Uterus (tissue), 4 donors: ENCODE measurements at places on chromosomes 16 and 17. TPM values are rescaled to one million over a fixed set of nuclear protein-coding genes. Genes with fewer than 3 reads are reported as not detected.

DNA sequence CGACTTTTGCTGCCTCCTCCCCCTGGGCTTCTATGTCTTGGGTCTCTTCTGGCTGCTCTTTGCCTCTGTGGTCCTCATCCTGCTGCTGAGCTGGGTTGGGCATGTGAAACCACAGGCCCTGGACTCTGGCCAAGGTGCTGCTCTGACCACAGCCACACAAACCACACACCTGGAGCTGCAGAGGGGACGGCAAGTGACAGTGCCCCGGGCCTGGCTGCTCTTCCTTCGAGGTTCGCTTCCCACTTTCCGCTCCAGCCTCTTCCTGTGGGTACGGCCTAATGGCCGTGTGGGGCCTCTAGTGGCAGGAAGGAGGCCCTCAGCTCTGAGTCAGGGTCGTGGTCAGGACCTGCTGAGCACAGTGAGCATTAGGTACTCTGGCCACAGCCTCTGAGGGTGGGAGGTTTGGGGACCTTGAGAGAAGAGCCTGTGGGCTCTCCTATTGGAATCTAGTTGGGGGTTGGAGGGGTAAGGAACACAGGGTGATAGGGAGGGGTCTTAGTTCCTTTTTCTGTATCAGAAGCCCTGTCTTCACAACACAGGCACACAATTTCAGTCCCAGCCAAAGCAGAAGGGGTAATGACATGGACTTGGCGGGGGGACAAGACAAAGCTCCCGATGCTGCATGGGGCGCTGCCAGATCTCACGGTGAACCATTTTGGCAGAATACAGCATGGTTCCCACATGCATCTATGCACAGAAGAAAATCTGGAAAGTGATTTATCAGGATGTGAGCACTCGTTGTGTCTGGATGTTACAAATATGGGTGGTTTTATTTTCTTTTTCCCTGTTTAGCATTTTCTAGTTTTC, 2.3 kb downstream of the GP1BA start:
- H3K4me3 ChIP-seq = no peak overlapping the region
- H3K4me1 ChIP-seq = peaks cover 8% of the 10 kb centered on the region
- no peak overlapping the region for H3K27ac ChIP-seq
- H3K36me3 ChIP-seq = no peaks in the 10 kb centered on the region

The SULT1A4 gene
- 45.1 TPM for total RNA-seq

The PRR15L gene
- total RNA-seq = 2.0 TPM

GRCh38 chr17:65049085-65049756, 7.3 kb downstream of the GNA13 start:
- H3K4me3 ChIP-seq = no peak overlapping the region
- H3K27me3 ChIP-seq = no peaks in the 10 kb centered on the region
- no peak overlapping the region for H3K27ac ChIP-seq
- DNase-seq = no peak
- H3K4me1 ChIP-seq = peaks cover 8% of the 10 kb centered on the region

The TOX3 gene
- 1.2 TPM for total RNA-seq

DNA sequence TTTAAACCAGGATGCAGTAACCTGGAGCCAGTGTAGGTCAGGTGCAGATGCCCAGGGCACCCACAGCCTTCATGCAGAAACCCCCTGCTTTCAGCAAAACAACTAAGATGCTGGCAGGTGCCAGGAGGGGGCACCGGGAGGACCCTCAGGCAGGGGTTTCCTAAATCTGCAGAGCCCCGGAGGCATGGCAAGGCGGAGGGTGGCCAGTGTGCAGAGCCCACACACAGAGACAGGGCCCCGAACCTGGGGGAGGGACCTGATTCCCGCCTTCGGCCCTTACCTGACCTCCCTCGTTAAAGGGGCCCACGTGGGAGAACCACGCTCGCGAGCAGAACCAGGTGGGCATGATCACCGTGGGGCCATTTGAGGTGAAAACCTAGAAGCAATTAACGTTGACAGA, 114.0 kb upstream of the METRNL start:
- no peaks in the 10 kb centered on the region for H3K27me3 ChIP-seq
- no peak for DNase-seq
- no peaks in the 10 kb centered on the region for H3K4me1 ChIP-seq
- no peak overlapping the region for H3K27ac ChIP-seq
- no peak overlapping the region for H3K4me3 ChIP-seq
- H3K36me3 ChIP-seq = no peaks in the 10 kb centered on the region

DNA sequence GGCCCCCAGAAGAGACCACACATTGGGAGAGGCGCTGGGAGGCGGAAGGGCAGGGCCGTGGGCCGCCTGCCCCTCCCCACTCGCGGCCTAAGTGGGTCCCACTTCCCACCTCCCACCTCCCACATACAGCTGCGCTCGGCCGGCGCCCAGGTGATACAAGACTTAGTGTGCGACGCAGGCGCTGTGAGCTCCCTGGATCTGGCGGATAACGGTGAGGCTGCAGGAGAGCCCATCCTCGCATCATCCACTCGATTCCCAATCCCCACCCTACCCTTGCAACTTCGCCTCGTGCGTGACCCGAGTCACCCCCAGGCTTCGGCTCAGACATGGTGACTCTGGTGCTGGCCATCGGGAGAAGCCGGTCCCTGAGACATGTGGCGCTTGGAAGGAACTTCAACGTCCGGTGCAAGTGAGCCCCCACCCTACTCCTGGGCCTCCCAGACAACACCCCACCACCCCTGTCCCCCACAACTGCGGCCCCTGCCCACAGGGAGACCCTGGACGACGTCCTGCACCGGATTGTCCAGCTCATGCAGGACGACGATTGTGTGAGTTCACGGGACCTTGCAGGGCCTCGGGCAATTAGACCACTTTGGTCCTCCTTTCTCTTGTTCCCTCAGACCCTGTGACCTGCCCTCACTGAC, 3.9 kb downstream of the CARMIL2 start:
- no peak for DNase-seq
- H3K27me3 ChIP-seq = peaks cover 35% of the 10 kb centered on the region
- H3K36me3 ChIP-seq = no peaks in the 10 kb centered on the region
- no peak overlapping the region for H3K4me3 ChIP-seq
- H3K4me1 ChIP-seq = peaks cover 18% of the 10 kb centered on the region
- no peak overlapping the region for H3K27ac ChIP-seq

DNA sequence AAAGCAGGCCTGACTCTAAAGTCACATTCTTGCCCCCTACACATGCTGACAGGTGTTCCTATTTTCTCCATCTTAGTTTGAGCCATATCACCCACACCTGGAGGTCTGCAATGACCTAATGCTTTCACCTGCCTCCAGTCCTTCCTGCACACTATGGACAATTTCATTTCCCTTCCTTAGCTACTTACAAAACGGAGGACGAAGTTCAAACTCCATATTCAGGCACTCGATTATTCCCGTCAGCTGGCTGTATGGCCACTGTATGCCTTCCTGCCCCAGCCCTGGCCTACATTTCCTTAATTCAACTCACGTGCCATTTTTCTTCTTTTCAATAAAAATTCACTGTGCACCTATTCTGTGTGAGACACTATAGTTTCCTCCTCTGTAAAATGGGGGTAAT, 44.9 kb downstream of the GRIN2A start:
- H3K4me1 ChIP-seq = no peaks in the 10 kb centered on the region
- no peaks in the 10 kb centered on the region for H3K36me3 ChIP-seq
- H3K4me3 ChIP-seq = no peak overlapping the region
- DNase-seq = no peak

The GRIN2A gene
- total RNA-seq = 0.82 TPM

DNA sequence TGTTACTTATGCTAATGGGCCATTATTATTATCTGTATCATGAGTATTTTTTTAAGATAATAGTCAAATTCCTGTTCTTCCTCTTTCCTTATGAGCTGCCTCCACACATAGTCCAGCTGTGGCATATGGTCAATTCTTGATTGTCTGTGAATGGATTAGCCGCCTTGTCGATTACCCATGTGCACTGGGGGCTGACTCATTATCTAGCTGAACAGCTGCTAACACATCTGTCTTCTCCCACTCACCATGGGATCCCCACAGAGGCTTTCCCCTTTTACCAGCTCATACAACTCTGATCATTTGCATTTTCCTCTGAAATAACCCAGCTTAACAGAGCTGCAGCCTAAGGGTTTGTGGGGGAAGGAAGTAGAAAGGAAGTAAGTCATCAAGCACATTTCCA, 915.0 kb downstream of the CDH11 start:
- no peak overlapping the region for H3K4me3 ChIP-seq
- no peak for DNase-seq
- no peaks in the 10 kb centered on the region for H3K36me3 ChIP-seq
- no peaks in the 10 kb centered on the region for H3K27me3 ChIP-seq

DNA sequence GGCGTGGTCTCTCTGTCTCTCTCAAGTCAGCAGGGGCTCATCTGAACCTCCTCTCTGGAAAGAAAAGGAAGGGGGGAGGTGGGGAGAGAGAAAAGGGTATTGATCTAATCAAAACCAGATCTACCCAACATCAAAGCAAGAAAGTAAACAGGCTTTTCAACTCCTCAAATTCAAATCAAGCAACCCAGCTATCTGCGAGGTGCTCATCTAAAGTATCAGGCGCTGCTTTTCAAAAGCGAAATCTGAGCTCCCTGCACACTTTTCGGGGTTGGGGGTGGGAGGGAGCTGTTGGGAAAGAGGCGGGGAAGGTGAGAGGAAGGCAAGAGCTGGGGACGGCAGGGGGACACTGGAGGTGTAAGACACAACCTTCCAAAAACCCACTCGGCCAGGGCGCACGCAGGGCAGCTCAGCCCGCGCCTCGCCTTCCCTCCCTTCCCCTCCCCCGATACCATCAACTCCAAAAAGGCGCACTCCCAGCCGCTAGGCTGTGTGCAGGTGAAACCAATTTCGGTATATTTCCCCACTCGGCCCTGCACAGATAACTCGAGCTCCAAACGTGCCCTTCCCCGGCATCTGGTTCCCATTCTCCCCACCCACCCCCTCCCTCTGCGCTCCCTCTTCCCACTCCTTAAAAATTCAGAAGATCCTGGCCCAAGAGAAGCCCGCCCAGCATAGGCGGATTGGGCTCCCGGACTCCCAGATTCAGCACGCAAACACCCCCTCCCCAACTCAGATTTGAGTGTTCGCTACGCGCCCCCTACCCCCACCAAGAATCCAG, 2.6 kb downstream of the AXIN2 start:
- H3K27me3 ChIP-seq = no peaks in the 10 kb centered on the region
- H3K27ac ChIP-seq = no peak overlapping the region
- DNase-seq = no peak
- H3K36me3 ChIP-seq = no peaks in the 10 kb centered on the region

DNA sequence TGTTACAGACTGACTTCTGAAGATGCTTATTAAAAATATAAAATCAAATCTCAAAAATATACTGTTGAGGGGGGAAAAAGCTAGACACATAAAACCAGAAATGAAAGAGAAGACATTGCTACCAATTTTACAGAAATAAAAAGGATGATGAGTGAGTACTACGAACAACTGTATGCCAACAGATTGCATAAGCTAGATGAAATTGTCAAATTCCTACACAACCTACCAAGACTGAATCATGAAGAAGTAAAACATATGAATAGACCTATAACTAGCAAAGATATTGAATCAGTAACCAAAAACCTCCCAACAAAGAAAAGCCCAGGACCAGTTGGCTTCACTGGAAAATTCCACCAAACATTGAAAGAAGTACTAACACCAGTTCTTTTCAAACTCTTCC, 3.5 kb upstream of the CAPNS2 start:
- no peaks in the 10 kb centered on the region for H3K4me1 ChIP-seq
- no peak overlapping the region for H3K27ac ChIP-seq
- no peaks in the 10 kb centered on the region for H3K36me3 ChIP-seq

The EPN3 gene
- total RNA-seq = 41.1 TPM

DNA sequence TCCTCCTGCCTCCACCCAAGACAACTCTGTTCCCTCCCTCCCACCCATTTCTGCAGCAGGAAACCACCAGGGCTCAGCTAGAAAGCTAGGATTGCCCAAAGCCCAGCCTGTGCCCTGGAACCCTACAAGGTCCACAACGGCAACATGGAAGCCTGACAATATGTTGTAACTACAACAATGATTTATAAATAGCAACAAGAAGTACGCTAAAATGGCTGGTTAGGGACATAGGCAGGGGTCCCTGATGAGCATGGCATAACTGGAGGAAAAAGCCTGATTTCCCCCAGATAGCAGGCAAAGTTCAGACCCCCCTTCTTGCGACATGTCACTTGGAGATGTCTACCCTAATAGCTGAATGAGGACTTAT, 6.6 kb downstream of the ST3GAL2 start:
- peak overlapping the region; percentile 38 for H3K27ac ChIP-seq
- no peaks in the 10 kb centered on the region for H3K36me3 ChIP-seq
- DNase-seq = no peak
- H3K4me1 ChIP-seq = peaks cover 53% of the 10 kb centered on the region
- H3K4me3 ChIP-seq = no peak overlapping the region
- H3K27me3 ChIP-seq = no peaks in the 10 kb centered on the region

DNA sequence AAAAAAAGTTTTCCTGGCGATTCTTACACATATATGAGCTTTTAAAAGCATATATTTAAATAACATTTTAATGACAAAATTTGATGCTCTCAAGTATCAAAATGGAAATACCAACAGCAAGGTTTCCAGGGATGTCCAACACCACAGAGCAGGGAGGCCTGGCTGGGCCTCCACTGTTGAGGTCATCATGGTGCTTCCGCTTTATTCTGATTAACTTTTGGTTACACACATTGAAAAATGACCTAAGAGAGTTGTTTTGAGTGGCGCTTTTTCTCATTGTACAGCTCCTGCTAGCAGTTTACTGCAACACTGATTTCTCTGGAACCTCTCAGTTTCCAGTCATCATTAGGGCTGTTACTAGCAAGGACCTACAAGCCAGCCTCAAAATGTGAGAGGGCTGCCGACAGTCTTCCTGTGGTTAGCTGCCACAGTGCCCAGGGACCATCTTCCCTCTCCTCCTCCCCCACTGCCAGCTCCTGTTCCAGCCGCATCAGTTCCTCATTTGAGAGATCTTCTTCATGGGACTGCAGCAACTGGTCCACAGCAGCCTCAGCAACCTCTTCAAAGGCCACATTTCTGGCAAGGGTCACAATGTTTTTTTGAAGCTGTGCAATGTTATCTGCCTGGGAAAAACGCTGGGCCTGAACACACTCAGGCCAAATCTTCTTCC, 21.3 kb downstream of the DEF8 start:
- no peaks in the 10 kb centered on the region for H3K36me3 ChIP-seq
- no peaks in the 10 kb centered on the region for H3K27me3 ChIP-seq
- H3K4me1 ChIP-seq = peaks cover 7% of the 10 kb centered on the region
- DNase-seq = no peak
- H3K27ac ChIP-seq = no peak overlapping the region
- no peak overlapping the region for H3K4me3 ChIP-seq

The DPEP3 gene
- 0.14 TPM for total RNA-seq

GRCh38 chr16:4792951-4793513, 2.1 kb upstream of the SMIM22 start:
- no peaks in the 10 kb centered on the region for H3K27me3 ChIP-seq
- H3K4me3 ChIP-seq = no peak overlapping the region
- no peaks in the 10 kb centered on the region for H3K36me3 ChIP-seq
- no peak overlapping the region for H3K27ac ChIP-seq
- H3K4me1 ChIP-seq = no peaks in the 10 kb centered on the region
- DNase-seq = no peak

The SETD6 gene
- total RNA-seq = 54.7 TPM

- H3K27ac ChIP-seq = no peak overlapping the region
- no peak for DNase-seq
- H3K27me3 ChIP-seq = no peaks in the 10 kb centered on the region
- H3K4me3 ChIP-seq = no peak overlapping the region
- no peaks in the 10 kb centered on the region for H3K4me1 ChIP-seq
Measured at GRCh38 chr16:4200781-4201137, 41.1 kb downstream of the SRL start.
